Glomerular endothelial cell (primary cell): ENCODE measurements at places on chromosomes 2 and 18.

GRCh38 chr2:213923543-213923942 is 487.3 kb upstream of the VWC2L start:
- no peak for DNase-seq

DNA sequence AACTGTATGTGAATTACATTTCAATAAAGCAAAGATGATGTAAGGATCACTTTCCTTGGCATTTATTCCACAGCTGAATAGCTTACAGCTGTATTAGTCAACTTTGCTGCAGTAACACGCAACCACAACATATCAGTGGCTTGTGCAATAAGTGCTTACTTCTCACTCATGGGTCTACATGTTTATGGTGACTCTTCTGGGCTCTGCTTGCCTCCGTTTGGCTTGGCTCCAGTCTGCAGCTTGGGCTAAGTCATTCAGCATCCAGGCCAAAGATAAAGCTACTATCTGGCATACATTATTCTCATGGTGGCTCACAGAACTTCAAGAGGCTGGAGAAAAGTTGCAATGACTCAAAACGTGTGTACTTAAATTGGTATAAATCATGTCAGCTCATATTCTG is 355.0 kb downstream of the RNF144A start:
- DNase-seq, result no peak

- DNase-seq, result no peak
These were observed 250.3 kb downstream of the ANAPC1 start for GRCh38 chr2:111633643-111634042.

GRCh38 chr18:71371951-71372605 is 1083.2 kb downstream of the SOCS6 start:
- no peak for DNase-seq

GRCh38 chr2:191544461-191545062 is 133.4 kb upstream of the NABP1 start:
- DNase-seq, result no peak

GRCh38 chr2:231682603-231683291 is 25.6 kb upstream of the PTMA start:
- DNase-seq, result no peak

GRCh38 chr18:45780568-45780967 is 44.9 kb upstream of the SIGLEC15 start:
- no peak for DNase-seq

DNA sequence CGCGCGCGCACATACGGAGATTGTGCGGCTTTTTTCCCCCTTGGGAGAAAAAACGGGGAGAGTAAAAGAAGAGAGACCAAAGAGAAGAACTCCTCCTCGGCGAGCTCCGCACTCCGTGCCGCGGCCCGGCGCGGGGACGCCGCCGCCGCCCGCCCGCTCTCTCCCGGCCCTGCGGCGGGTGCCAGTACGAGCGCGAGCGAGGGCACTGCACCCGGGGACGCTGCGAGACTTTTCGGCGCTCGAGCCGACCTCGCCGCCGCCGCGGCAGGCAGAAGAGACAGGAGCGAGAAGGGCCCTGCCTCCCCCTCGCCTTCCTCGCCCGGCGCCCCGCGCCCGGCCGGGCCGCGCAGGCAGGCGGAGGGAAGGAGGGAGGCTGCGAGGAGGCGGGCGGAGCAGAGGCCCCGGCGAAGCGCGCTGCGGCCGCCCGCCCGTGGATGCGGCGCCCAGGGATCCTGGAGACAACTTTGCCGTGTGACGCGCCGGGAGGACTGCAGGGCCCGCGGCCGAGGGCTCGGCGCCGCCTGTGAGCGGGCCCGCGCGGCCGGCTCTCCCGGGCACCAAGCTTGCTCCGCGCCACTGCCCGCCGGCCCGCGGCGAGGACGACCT is 857 bp upstream of the INHBB start:
- no peak for DNase-seq

DNA sequence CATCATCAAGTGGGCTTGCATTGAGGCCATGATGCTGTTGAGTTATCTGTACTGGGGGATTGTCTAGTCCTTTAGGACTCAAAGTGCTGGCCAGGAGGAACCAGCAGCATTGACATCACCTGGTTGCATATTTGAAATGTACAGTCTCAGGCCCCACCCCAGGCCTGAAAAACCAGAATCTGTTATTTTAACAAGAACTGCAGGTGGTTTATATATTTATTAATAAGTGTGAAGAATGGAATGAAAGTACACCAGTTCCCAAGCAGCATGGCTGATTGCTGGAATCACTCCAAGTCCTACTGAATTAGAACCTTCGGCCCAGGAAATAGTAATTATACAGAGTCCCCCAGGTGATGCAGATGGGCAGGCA is 2.8 kb downstream of the IL1F10 start:
- no peak for DNase-seq

DNA sequence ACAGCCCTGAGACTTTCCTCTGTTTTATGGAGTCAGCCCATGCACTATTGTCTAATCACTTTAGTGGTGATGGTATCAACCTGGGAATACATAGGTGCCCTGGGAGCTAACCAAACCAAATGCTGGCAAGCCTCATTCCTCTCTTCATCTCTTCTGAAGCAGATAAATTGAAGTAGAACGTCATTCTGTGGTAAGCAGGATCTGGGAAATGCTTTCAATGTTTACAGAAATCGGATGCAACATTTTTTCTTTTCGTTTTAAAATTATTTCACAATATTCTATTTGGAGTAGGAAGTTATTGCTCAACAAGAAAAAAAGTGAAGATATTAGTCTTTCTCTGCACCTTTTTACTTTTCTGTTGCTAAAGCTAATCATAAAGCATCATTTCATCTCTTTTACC is 114.2 kb downstream of the RBMS1 start:
- DNase-seq, result no peak

- no peak for DNase-seq
These were observed 177.1 kb downstream of the EIPR1 start for GRCh38 chr2:3200420-3200939.
